Left cardiac atrium (tissue), 4 donors: ENCODE measurements at places on chromosomes 13 and 19.

DNA sequence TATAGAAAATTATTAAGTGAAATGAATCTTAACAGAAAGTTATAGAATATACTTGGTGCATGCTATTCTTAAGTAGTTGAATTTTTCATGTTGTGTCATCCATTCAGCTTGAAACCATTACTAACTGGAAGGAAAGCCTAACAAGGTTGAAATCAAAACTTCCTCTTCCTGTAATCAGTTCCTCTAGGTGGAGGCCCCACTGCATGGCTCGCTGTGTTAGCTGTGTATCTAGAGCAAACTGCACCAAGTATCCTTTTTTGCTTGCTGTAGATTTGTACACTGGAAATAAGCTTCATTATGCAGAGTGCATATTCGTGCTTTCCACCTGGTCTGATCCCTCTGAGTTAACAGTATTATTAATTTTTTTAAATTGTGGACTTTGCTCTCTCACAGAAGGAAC is 1146.1 kb downstream of the EFNB2 start:
- no peak for DNase-seq

DNA sequence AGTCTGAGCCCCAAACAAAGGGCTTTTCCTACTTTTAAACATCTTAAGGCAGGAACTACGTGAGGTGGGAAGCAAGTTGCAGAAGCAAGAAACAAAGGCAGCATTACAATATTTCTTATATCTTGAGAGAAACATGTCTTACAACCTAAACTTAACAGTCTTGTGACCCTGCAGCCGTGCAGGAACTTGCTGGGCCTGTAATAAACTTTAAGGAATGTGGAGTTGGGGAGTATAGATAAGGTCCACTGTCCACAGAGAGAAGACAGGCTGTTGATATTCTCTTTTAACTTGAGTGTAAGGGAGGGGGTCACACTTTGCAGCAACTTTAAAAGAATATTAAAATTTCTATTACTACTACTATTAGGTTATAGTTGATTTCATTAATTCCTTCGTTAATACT is 214.6 kb upstream of the HTR2A start:
- no peak for DNase-seq

GRCh38 chr13:111202745-111203144 is 87.6 kb downstream of the ARHGEF7 start:
- DNase-seq, result no peak

DNA sequence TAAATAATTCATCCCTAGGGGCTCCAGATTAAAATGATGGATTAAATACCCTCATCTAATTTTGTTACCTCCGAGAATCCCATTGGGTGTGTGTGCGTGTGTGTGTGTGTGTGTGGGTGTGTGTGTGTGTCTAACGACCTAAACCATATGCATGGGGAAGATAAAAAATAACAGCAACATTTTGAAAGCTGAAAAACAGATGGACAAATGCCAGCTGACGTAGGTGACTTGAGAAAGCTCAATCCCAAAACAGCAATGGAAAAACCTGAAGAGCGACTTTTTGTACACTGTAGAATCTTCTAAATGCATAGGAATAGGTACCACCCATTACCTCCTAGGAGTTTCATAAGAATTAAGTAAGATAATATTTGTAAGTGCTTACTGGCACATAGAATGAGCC is 8.7 kb upstream of the RPL21 start:
- no peak for DNase-seq

GRCh38 chr19:45145270-45146189 is 15.3 kb downstream of the NKPD1 start:
- no peak for DNase-seq

GRCh38 chr19:34598217-34599155 is 78.5 kb downstream of the SCGB2B2 start:
- DNase-seq, result no peak

DNA sequence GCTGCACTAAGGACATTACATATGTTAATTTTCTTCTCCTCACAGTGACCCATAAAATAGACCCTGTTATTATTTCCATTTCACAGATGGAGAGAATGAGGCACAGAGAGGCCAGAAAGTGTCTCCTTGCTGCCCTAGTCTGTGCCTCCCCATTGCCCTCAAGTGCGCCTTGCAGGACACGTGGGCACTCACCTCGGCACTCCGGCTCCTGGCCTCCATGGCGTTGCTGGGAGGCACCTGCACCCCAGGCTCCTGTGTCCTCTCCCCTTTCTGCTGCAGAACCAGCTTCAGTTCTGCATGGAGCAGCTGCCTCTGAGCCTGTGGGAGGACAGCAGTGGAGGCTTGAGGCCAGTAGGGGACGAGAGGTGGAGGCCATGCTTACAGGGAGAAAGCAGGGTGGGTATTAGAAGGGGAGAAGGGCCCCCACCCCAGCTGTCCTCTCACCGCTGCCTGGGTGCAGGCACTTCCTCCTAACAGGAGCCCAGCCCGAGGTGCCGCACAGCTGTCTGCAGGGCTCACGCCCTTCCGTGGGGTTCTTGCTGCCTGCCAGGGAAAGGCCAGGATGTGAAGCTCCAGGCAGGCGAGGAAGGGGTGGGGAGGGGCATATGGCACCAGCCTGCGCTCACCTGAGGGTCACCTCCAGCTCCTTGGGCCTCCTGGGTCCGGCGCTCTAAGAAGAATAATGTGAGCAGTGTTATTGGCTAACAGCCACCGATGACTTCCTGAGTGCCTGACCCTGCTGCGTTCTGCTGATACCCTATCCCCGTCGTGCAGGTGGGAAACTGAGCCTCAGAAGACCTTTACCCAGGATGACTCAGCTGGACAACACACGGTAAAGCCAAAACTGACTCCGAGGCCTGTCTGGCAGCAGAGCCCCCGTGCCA is 5.2 kb downstream of the PRX start:
- no peak for DNase-seq

GRCh38 chr19:55018216-55018615 is 19.8 kb downstream of the GP6 start:
- no peak for DNase-seq

DNA sequence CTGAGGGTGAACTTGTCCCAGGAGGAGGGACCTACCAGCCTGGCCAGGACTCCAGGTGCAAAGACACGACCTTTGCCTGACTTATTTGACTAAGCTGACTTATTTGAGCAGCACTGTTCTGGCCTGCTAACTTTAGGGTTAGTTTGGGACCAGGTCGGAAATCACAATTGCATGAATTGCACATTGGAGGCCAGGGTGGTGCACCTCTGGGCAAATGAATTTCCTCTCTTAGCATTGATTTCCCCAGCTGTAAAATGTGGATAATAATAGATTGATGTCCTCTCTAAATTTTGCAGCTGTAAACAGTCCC is 1.4 kb upstream of the BST2 start:
- no peak for DNase-seq

DNA sequence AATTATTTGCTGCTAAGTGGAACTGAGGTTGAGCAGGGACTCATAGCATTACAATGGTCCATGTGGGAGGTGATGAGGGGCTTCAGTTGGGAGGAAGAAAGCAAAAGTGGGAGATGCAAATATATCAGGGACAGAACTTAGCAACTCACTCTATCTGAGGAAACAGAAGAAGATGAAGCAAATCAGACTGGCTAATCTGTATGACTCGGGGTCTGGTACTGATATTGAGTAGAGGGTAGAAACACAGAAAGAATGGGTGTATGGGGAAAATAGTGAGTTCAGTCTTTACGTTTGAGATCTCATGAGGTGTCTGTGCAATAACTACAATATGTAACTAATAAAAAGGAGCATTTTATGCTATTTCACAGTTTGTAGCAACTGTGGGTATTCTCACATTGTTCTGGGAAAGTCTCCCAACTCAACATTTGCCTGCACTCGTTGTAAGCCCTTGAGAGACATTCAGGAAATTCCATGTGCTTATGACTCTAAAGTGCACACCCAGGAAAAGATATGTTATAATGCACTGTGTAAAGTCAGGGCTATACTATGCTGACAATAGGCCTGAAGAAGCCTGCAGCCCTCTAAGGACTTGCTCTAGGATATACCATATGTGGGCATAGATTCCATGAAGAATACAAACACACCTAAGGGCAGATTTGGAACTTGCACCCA is 183.5 kb downstream of the SPRY2 start:
- no peak for DNase-seq

GRCh38 chr13:77800219-77800618 is 102.7 kb downstream of the SLAIN1 start:
- DNase-seq, result no peak

DNA sequence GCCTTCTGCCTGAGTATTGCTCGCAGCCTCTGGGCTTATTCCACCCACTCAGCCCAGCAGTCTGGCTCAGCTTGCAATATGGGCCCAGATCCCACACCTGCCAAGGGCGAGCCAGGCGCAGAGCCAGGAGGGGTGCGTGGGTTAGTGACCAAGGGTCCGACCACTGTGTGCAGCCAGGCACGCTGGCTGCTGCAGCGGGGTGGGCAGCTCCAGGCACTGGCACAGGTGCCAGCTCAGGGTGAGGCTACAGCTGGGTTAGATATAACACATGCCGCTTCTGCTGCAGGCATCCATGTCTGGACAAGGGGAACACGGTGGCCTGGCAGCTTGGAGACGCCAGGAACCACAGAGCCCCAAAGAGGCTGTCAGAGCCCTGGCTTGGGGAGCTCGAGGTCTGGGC is 12.6 kb upstream of the URAD start:
- DNase-seq, result no peak

DNA sequence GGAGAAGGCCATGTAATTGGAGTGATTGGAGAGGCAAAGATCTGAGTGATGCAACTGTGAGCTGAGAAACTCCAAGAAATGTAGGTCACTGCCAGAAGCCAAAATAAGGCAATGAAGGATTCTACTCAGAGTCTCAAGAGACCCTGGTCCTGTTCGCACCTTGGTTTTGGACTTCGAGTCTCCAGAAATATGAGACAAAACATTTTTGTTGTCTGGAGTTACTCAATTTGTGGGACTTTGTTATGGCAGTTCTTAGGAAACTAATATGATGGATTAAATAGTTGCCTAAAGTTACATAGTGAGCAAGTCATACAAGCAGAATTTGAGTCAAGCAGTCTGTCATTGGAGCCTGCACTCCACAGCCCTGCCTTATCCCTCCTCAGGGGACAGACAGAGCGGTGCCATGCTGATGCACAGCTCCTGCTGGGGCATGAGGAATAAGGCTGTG is 104.2 kb downstream of the ITGBL1 start:
- DNase-seq, result no peak

- DNase-seq, result no peak
These were observed 67.9 kb downstream of the CCDC70 start for GRCh38 chr13:51929699-51930098.

DNA sequence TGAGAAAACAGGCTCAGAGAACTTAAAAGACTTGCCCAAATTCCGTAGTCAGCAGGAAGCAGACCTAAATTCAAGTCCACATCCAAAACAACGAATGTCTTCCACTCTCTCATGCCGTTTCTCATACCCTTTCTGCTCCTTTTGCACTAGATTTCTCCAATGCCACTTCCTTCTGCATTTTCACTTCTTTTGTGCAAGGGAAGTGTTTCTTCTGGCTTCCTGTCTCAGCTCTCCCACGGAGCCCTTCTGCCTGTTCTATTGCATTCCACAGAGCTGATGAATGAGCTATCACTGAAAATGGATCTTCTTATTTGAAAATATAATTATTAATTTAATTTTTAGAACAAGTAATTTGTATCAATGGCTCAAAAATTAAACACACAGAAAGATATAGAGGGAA is 56.1 kb upstream of the STK24 start:
- DNase-seq, result no peak

DNA sequence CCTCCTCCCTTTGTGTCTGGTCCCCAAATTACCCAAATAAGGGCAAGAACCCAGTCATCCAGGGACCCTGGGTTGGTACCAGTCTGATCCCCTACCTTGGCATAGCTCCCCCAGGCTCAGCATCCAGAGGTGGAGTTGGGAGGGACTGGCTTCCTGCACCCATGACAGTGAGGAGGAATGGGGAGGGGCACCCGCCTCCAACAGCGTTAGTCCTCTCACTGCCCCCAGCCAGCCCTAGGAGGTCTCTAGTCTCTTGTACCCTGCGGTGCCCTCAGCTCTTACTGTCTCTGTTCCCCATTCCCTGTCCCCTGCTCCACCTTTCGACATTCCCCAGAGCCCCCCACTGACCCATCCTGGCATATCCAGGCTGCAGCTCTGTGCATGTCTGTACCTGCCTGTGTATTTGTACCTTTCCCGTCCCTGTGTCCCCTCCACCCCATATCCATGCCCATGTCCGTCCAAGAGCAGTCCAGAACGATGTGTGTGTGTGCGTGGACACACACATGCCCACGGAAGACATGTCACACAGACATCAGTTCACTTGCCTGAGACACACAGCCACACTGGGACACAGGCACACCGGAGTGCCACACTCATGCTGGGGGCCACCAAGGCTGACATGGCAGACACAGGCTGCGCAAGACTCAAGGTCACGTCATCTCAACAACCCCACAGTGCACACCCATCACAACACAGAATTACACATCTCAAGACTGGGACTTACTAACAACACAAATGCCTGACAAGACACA is 17.8 kb downstream of the ERFL start:
- DNase-seq, result no peak

- DNase-seq, result peak; percentile 87
These were observed 18.7 kb downstream of the ACTN4 start for GRCh38 chr19:38665950-38666662.

DNA sequence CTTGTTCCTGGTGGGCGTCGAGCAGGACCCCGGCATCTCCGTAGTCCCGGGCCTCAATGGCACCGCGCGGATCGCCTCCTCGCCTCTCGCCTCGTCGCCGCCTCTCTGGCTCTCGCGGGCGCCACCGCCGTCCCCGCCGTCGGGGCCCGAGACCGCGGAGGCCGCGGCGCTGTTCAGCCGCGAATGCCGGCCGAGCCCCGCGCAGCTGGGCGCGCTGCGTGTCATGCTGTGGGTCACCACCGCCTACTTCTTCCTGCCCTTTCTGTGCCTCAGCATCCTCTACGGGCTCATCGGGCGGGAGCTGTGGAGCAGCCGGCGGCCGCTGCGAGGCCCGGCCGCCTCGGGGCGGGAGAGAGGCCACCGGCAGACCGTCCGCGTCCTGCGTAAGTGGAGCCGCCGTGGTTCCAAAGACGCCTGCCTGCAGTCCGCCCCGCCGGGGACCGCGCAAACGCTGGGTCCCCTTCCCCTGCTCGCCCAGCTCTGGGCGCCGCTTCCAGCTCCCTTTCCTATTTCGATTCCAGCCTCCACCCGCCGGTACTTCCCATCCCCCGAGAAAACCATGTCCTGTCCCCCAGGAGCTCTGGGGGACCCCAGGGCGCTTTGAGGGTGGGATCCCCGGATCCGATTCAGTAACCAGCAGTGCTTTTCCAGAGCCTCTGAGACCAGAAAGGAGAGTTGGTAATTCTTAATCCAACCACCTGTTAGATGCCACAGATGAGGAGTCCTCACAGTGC is 885 bp downstream of the MLNR start:
- peak; percentile 33 for DNase-seq

- DNase-seq, result peak; percentile 69
These were observed 65.4 kb downstream of the GNG7 start for GRCh38 chr19:2636897-2637683.

DNA sequence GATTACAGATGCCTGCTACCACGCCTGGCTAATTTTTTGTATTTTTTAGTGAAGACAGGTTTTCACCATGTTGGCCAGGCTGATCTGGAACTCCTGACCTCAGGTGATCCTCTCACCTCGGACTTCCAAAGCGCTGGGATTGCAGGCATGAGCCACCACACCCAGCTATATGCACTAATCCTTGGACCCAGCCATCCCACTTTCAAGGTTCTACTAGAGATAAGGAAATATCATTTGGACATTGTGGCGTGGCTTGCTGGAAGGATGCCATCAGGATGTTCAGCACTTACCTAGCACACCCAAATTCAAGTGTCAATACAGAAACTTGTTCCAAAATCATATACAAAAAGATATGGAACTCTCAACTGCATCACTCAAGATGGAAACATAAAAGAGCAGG is 136.4 kb downstream of the ABCC4 start:
- DNase-seq, result no peak

- no peak for DNase-seq
These were observed 112.8 kb downstream of the TDRD3 start for GRCh38 chr13:60509601-60510386.

- DNase-seq, result no peak
These were observed 90.9 kb downstream of the GJA3 start for GRCh38 chr13:20069956-20070355.
